ENCODE measurements at places on chromosomes 3 and 15. TPM values are rescaled to one million over a fixed set of nuclear protein-coding genes. Genes with fewer than 3 reads are reported as not detected.

DNA sequence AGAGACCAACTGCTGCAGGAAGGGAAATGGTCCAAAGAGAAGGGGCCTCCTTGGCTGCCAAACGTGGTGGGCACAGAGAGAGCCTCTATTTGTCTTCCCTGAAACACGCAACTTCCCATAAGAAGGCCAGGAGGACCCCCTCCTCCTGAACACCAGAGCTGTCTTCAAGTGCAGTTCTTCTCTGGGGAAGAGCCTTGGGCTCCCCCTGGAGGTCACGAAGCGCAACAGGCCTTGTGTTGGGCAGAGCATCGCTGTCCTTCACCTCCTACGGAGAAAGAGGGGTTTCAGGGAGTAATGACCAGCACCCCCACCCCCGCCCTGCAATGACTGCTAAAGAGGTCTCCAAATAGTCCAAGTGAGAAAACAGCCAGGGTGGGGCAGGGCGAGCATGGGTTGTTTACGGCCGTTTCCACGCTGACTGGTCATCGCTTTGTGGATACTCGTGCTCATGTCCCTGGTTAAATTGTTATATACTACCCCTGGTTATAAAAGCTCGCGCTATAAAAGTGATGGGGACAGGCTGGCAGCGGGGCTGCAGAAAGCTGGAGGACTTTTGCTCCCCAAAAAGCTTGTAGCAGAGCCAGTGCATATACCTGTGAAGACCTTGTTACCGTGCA is 397.5 kb upstream of the ATP10A start:
- DNase-seq: peak; percentile 68

DNA sequence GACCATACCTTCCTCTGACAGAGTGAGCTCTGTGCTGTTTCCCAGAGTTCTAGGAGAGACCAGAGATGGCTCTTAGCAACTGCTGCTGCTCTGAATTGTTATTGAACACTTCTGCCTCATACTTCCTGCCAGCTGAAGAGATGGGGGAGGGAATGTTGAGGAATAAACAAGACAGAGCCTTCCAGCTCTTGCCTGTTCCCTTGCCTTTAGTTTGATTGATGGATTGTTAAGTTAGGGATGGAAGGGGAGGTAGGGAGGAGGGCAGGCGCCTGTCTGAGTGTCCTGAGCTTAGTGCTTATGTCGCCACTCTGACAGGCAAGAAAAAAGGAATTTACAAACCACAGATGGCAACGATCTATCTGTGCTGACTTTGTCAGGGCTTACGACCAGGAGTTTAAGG is 42.8 kb downstream of the ZNF609 start:
- peak; percentile 66 for DNase-seq

- DNase-seq: peak; percentile 31
Observed at GRCh38 chr3:126307591-126308393, 49.4 kb downstream of the KLF15 start.

IL17RB gene
- total RNA-seq: 2.2 TPM

All from activated CD4-positive, alpha-beta T cell treated with anti-CD3 and anti-CD28 coated beads, Interleukin-2, amount 10 ng/mL, durations not matched to agents 24 days and 14 days (primary cell).